NCI-H460 (cell line): ENCODE measurements at places on chromosomes 2 and 18.

DNA sequence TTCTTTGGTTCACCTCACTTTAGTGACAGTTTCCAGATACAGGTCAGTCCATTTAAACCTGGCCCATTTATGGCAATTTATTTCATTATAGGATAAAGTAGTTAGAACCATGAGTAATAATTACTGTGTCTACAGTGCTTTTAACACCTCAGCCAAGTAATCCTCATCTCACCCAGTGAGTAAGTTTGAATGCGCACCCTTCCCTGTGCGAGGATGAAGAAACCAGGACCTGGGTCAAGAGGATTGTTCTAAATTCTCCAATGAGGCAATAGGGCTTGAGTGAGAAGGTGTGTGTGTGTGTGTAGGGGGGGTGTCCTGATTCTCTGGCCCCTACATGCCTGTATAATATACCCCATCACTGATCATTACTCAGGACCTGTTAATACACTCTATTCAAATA, 854 bp upstream of the MYO1B start:
- DNase-seq: no peak

DNA sequence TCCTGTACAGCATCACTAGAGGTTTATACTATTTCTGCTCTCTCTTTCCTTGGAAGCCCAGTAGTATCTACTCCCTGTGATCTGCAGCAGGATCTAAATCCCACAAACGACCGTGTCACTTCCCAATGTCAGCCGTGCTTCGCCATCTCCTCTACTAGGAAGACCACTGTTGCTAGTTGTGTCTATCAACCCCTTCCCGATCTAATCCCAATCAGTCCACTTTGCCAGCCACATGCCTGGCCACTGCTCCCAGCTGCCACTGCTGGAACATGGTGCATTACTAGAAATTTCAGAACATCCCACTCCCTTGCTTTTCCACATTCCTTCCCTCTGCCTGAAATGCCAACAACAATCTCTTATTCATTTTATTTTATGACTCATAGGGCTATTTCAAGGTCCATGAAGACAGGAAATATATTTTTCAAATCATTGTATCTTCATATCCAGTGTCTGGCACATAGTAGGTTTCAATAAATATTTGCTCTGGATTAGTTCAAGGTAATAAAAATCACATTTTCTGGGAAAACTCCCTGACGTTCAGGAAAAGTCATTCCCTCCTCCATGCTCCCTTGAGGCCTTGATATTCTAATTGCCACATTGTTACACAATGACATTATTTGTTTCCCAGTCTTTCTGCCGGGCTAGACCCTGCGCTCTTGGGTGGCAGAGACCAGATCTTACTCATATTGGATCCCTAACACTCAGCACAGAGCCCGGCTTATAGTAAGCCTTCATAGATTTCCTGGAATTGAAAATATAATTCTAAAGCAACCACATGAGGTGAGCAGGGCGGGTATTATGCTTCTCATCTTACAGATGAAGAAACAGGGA, 2.1 kb upstream of the TRIB2 start:
- DNase-seq: no peak

DNA sequence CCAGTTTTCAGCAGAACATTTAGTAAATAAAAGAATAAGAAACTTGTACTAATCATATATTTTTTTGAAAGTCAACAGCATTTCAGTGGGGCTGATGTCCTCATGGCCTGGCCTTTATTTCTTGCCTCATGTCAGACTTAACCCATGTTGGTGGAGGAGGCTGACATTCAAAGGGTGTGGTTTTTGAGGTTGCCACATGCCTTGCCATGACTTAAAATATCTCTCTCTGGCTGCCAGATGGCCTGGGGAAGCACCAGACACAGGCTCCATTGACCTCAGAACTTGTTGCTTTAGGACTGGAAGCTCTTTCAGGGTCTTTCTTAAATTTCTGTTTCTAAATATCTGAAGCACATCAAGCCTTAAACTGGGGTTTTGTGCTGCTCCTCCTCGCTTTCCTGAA, 32.5 kb upstream of the CD28 start:
- no peak for DNase-seq

- DNase-seq: no peak
Measured at GRCh38 chr2:144694456-144694855, 174.5 kb upstream of the ZEB2 start.

- no peak for DNase-seq
Measured at GRCh38 chr18:76145521-76146376, 349.3 kb downstream of the ZNF516 start.

GRCh38 chr18:68662754-68663153, 52.2 kb downstream of the TMX3 start:
- DNase-seq: no peak

DNA sequence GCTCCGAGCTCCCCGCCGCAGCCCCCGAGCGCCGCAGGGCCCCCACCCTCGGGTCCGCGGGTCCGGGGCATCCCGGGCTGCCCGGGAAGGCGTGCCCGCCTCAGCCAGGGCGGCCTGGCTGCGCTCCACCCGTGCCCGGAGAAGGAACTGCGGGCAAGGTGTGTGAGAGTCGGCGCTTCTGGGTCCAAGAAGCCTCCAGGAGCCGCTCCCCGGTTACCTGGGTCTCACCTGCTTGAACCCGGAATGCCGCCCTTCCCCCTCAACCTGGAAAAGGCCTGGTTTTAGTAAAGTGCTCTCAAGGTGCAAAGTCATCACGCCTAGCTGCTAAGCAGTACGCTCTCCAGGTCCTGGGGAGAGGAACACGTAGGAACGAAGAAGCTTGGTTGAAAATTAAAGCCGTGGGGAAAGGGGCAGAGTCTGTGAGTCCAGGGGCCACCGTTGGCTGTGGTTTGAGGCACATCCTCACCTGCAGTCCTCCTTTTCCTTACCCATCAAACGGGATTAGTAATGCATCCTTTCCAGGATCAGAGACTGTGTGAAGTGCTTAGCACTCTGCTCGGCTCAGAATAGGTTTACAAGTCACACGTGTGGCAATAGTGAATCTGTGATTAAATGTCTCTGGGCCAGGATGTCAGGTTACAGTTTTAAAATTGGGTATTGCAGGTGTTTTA, 1.2 kb downstream of the ASAP2 start:
- DNase-seq: no peak

GRCh38 chr2:7265286-7265685, 348.1 kb downstream of the RNF144A start:
- DNase-seq: no peak

DNA sequence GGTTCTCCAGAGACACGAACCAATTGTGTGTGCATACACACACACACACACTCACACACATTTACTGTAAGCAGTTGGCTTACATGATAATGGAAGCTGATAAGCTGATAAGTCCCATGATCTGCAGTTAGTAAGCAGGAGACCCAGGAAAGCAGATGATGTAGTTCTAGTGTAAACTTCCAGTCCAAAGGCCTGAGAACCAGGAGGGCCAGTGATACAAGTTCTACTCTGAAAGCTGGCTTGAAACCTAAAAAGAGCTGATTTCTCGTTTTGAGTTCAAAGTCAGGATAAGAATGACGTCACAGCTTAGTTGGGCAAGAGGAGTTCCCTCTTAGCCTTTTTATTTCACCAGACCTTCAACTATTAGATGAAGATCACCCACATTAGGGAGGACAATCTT, 558.8 kb upstream of the PIK3C3 start:
- DNase-seq: no peak

GRCh38 chr2:46656640-46657039, 177.3 kb downstream of the TMEM247 start:
- no peak for DNase-seq

GRCh38 chr2:10900216-10901109, 11.3 kb upstream of the KCNF1 start:
- DNase-seq: peak; percentile 15

DNA sequence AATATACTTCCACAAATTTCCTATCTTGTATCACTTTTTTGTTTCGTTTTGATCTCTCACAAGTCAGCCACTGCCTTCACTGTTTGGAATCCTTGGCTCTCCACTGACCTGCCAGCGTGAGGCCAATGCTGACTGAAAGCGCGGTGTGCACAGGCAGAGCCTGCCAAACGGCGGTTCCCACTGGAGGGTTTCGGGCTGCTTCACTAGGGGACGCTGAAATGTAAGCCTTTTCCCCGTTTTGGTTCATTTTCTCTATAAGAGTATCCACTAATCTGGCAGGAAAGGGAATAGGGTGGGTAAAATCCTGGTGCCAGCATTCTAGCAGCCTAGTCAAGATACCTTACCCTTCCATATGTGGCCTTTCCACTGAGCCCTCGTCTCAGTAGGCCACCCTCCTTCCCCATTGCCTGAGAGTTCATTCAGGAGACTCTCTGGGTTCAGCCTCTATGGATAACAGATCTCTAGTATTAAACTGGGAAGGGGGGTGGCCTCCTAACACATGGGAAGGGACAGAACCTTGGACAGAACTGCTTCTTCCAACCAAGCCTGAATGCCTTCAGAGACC, 91.5 kb downstream of the DYM start:
- DNase-seq: no peak

DNA sequence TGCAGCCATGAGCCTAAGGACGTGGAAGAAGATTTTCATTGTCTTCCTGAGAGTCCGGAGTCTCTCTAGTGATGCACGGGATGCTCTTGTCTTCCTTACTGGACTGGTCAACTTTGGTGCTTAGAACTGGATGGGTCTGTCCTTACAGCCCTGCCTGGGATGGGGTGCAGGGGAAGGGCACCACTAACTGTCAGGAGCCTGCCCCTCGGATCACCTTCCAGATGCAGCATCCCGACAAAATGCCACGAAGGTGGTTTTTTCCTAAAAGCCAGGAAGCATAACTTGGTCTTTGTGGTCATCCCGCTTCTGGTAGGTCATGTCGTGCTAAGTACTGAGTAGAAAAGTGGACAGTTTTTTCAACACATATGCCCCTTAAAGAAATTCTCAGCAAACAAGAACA, 207.4 kb upstream of the TWIST2 start:
- DNase-seq: no peak

DNA sequence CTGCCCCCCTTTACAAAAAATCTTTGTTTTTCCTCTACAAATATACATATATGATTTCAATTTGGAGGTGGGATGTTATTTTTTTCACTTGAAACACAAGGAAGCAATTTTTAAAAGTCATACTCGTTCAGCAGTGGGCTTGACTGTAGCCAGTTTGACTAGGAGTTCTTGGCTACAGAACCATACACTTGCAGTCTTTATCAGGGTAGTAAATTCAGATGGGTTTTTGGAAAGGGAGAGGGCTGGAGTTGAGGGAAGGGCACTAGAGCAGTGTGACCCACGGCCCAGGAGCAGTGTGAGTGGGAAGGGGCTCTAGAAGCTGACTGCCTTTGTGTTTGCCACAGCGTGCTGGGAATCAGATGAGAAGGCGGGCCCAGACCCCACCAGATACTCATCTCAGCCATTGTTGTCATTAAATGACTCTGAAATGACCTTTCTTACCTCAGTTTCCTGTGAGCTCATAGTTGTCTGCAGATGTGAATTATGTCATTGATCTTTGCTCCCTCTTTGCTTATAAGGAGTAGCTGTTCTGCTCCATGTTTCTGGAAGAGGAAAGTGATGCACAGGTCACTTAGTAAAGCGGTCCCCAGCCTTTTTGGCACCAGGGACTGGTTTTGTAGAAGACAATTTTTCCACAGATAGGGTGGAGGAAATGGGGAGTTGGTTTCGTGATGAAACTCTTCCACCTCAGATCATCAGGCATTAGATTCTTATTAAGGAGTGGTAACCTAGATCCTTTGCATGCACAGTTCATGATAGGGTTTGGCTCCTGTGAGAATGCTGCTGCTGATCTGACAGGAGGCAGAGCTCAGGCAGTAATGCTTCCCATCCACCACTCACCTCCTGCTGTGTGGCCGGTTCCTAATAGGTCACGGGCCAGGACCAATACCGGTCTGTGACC, 116.8 kb downstream of the SPTBN1 start:
- DNase-seq: peak; percentile 88

- no peak for DNase-seq
Measured at GRCh38 chr2:176392249-176392648, 123.0 kb downstream of the MTX2 start.

DNA sequence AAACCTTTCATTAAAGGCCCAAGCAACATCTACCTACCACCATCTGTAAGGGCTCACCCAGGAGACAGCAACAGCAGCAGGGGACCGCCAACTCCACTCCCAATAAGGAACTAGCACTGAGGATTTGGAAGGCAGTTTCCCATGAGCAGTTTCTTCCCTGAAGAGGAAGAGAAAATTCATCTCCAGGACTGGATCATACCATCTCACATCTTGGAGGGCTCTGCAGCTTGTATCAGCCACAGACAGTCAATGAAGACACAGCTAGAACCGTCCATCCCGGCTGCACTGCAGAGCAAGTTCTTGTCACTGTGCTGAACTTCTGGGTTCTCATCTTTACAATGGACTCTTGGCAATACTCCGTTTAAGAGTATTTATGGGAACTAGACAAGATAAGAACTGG, 2.8 kb upstream of the GYPC start:
- no peak for DNase-seq

- DNase-seq: no peak
Measured at GRCh38 chr2:9178110-9178903, 28.3 kb upstream of the ASAP2 start.

GRCh38 chr2:239455436-239456203, 54.8 kb upstream of the HDAC4 start:
- DNase-seq: no peak

DNA sequence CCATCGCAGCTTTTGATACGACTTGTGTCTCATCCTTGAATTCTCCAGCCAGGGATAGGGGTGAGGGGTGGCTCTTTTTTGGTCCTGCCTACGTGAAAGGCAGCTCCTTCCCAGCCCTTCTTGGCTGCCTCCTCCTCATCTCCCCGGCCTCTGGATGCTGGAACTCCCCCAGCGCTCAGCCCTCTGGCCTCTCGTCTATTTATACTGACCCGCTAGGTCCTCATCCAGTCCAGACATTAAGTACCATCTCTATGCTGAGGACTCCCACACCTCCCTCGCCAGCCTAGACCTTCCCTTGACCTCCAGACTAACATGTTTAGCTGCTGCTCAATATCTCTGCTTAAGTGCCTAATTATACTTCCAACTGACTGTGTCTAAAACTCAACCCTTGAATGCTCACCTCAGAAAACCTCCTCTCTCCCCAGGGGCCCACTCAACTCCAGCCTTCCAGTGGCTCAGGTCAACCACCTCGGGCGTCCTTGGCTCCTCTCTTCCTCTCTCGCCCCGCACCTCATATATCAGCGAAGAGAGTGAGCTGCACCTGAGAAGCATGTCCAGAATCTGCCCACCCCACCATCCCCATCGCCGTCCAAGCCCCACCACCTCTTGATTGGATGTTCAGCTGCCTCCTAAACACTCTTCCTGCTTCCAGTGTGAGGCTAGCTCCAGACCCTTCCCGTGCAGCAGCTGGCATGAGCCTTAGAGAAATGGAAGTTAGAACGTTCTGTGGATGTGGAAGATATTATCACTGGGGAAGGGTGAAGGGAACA, 34.8 kb downstream of the TOGARAM2 start:
- no peak for DNase-seq

- no peak for DNase-seq
Measured at GRCh38 chr2:116269040-116269439, 1545.5 kb upstream of the DDX18 start.

GRCh38 chr2:29725610-29726009, 195.8 kb downstream of the ALK start:
- no peak for DNase-seq

- no peak for DNase-seq
Measured at GRCh38 chr18:49020621-49021021, 69.9 kb upstream of the SMAD7 start.
